ENCODE measurements at places on chromosomes 1 and 21. TPM values are rescaled to one million over a fixed set of nuclear protein-coding genes. Genes with fewer than 3 reads are reported as not detected.

- no peak for DNase-seq
- no peaks in the 10 kb centered on the region for H3K36me3 ChIP-seq
- H3K27me3 ChIP-seq = no peaks in the 10 kb centered on the region
- no peaks in the 10 kb centered on the region for H3K4me1 ChIP-seq
Observed at GRCh38 chr1:209704584-209704983, at the start of gene HSD11B1. Gene HSD11B1, plus strand, starts transcription at chr1:209704846. Its CDS starts 97 bp downstream, at chr1:209704943.

DNA sequence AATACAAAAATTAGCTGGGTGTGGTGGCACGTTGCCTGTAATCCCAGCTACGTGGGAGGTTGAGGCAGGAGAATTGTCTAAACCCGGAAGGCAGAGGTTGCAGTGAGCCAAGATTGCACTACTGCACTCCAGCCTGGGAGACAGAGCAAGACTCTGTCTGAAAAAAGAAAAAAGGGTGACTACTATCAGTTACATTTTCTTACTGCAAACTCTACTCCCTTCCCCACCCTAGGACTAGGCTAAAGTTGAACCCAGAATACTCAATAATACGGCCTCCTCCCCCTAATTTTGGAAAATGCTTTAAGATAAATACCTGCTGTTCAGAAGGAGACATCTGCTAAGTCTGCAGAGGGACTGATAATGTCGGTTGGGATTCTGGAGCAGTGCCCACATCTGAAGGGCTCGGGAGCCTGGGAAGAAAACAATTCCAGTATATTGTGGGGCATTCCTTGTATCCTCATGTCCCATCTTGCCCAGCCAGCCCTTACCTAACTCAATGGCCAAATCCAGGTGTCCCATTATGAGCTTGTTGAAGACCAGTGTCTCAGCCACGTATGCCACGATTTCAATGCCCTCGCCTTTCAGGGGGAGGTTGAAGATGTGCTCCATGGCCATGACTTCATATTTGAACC, 89.7 kb downstream of the ADCY10 start:
- H3K4me1 ChIP-seq = peaks cover 24% of the 10 kb centered on the region
- no peak overlapping the region for H3K27ac ChIP-seq
- H3K4me3 ChIP-seq = no peak overlapping the region
- no peak for DNase-seq
- H3K27me3 ChIP-seq = no peaks in the 10 kb centered on the region
- no peaks in the 10 kb centered on the region for H3K36me3 ChIP-seq

- H3K27me3 ChIP-seq = no peaks in the 10 kb centered on the region
- H3K36me3 ChIP-seq = no peaks in the 10 kb centered on the region
- peaks cover 66% of the 10 kb centered on the region for H3K4me1 ChIP-seq
- peak; percentile 72 for DNase-seq
- H3K4me3 ChIP-seq = peak overlapping the region; percentile 68
Observed at GRCh38 chr1:174998569-174999215, 1.1 kb upstream of the CACYBP start.

GRCh38 chr1:78758506-78758905, 108.9 kb downstream of the IFI44 start:
- H3K27me3 ChIP-seq = no peaks in the 10 kb centered on the region
- no peak overlapping the region for H3K27ac ChIP-seq
- no peak overlapping the region for H3K4me3 ChIP-seq
- no peak for DNase-seq
- H3K36me3 ChIP-seq = no peaks in the 10 kb centered on the region

GRCh38 chr1:222098404-222098803, 356.5 kb upstream of the DUSP10 start:
- no peak overlapping the region for H3K4me3 ChIP-seq
- H3K36me3 ChIP-seq = no peaks in the 10 kb centered on the region

FASLG gene
- total RNA-seq = not detected

A3GALT2 gene
- total RNA-seq = not detected

PCBP3 gene
- total RNA-seq = not detected

NBPF8 gene
- total RNA-seq = 3.2 TPM

SPATA21 gene
- total RNA-seq = 0.80 TPM

TAS1R1 gene
- 1.4 TPM for total RNA-seq

PIK3C2B gene
- 3.4 TPM for total RNA-seq
